ENCODE measurements at places on chromosomes 16 and 17.

GRCh38 chr17:81608082-81608481 is 28.8 kb downstream of the NPLOC4 start:
- no peak for DNase-seq

- DNase-seq: no peak
These were observed 57.0 kb downstream of the HS3ST3A1 start for GRCh38 chr17:13544765-13545164.

GRCh38 chr17:9221147-9221921 is 200.0 kb downstream of the NTN1 start:
- no peak for DNase-seq

- DNase-seq: no peak
These were observed 895 bp downstream of the UTS2R start for GRCh38 chr17:82372249-82373071.

- no peak for DNase-seq
These were observed 941.0 kb downstream of the KCNJ2 start for GRCh38 chr17:71110326-71110725.

- no peak for DNase-seq
These were observed 39.3 kb upstream of the TEKT1 start for GRCh38 chr17:6870841-6871240.

Data from neuronal stem cell (in vitro differentiated cells).